Activated B cell treated with CpG ODN at 0.5 μM for 24 hours (primary cell): ENCODE measurements at places on chromosomes 1 and 21.

DNA sequence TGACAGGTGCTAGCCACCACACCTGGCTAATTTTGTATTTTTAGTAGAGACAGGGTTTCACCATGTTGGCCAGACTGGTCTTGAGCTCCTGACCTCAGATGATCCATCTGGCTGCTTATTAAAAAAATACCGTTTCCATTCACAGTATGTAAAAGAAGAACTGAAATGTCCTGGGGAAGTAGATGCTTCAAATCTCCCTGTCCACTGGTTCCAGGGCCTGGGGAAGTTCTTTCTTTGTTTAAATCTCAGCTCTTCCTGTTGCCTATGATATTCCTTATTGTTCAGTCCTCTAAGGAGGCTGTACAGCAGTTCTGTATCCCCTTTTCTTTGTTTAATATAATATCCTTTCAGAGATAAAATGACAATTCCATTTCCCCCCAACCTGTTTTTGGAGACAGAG lies 47.4 kb downstream of the ZMYM1 start:
- DNase-seq = no peak

DNA sequence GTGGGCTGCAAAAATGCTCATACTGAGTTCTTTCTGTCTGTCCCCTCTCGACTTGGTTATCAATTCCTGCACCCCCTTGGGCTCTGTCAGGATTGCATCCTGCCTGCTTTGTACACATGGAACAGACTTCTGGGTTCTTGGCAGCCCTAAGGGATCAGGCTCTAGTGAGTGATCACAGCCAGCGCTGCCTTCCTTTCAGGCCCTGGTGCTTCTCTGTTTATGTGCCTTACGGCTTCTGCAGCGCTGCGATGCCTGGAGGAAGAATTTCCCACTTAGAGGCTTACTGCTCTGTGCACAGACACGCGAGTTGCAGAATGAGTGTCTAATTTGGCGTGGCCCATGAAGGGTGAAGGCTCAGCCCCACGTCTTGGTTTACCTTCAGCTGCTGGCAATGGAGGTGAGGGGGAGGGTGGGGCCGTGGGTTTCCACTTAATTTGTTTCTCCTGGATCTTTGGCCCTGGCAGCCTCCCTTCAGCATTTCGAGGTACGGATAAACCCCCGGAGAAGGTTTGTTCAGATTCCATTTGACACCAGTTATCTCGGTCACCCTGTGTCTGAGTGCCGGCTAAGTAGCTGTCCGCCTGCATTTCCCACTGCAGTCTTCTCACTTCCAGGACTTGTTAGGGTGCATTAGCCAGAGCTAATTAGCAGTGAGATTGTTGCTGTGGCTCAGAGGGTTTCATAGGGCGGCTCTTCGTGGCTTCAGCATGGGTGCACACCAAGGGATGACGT lies 227.3 kb downstream of the DYRK1A start:
- DNase-seq = no peak

DNA sequence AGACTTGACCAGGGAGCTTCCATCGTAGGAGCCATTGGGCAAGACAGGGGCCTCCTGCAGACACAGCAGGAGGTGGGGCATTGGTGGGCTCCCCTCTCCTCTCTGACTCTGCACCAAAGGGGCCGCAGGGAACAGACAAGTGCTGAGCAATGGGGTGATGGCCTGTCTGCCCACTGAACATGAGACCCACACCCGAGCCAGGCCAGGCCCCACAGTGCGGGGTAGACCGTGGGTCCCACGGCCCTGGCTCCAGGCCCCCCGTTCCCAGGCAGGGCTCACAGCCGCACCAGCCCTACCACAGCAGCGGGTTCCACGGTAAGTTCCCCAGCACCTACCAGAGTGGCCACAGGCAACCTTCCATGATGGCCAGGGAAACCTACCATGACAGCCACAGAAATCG lies 45.9 kb downstream of the CHD5 start:
- DNase-seq = no peak

DNA sequence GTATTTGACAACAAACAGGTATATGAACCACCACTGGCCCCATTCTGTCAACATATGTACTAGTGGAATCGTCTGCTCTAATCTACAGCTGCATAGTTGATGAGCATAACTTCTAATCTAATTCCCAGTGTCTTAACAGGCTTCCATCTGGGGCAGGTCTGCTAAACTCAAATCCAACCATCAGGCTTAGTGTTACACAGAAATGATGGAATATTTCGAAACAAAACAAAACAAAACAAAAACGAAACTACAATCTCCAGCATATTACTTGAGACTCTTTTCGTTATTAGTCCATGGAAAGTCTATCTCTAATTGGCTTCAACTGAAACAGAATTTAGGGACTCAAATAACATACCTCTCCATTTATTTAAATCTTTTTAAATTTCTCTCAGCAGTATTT lies 37.6 kb downstream of the DIPK1A start:
- DNase-seq = no peak

DNA sequence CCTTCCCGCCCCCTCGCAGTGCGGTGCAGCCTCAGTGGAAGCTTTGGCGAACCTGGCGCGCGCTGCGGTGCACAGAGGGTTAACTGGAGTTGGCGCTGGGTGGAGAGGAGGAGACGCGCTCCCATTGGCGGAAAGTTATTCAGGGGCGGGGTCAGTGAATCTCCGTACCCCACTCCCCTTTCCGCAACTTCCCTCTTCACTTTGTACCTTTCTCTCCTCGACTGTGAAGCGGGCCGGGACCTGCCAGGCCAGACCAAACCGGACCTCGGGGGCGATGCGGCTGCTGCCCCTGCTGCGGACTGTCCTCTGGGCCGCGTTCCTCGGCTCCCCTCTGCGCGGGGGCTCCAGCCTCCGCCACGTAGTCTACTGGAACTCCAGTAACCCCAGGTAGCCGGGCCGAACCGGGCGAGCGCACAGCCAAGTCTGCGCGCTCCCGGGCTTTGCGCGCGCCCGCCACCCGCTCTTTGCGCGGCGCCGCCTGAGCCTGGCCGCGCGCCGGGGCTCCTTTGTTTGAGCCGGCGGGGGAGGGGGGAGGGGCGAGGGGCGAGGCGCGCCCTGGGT lies at the start of gene EFNA4:
Gene EFNA4 (plus strand): TSS at position 191 of the 561 bp plus-strand sequence. CDS start 84 bp downstream, at position 275.
- DNase-seq = peak; percentile 73

- no peak for DNase-seq
Observed at GRCh38 chr1:181014477-181015250, 8.0 kb downstream of the STX6 start.

- DNase-seq = no peak
Observed at GRCh38 chr21:18023157-18023556, 204.0 kb upstream of the C21orf91 start.

- DNase-seq = no peak
Observed at GRCh38 chr1:61504852-61505390, 220.0 kb downstream of the TM2D1 start.

DNA sequence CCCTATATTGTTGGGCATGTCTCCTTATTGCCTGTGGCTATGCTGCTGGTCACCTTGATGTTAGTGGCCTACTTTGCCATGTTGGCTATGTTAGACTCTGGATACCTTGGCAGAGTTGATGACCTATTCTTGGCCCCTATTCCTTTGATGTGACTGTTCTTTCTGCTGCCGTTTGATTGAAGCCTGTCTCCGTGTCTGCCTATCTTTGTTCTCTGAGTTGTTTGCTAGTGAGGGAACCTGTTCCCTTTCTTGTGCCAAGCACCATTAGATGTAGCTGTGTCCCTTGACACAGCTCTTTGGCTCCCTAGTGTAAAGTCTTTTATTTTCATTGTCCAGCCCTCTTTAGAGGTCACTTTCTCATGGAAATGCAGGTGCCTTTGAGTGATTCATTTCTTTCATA lies 28.7 kb upstream of the PAPPA2 start:
- no peak for DNase-seq

DNA sequence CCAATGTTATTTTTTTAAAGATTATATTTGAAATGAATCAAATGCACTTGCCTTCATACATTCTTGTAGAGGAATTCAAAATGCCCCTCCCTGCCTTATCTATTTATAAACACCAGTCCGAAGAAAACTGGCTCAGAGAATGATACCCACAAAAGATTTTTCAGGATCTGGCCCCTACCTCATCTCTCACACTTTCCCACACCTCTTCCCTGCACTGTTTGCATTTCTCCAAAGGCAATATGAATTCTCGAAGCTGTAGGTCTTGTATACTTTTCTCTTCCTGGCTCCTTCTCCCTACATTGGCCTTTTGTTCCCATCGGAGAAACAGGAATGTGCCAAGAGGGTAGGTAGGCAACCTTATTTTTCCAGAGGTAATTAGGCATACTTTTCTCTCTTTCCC lies 12.0 kb upstream of the CCDC190 start:
- no peak for DNase-seq

DNA sequence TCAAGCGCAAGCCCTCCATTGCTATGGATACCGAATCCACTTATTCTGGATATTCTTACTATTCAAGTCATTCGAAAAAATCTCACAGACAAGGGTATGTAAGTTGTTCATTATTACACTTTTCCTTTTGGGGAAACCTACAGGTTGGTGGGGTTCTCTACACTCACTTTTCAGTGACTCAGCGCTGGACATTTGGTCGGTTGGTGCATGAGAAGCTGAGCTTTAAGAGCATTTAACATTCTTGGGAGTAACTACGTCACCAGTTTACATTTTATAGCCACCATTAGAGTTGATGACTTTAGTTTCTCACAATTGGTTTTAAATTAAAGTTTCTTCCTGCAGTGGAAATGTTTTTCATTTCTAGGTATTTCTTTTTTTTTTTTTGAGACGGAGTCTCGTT lies 9.6 kb downstream of the VANGL1 start:
- DNase-seq = no peak

DNA sequence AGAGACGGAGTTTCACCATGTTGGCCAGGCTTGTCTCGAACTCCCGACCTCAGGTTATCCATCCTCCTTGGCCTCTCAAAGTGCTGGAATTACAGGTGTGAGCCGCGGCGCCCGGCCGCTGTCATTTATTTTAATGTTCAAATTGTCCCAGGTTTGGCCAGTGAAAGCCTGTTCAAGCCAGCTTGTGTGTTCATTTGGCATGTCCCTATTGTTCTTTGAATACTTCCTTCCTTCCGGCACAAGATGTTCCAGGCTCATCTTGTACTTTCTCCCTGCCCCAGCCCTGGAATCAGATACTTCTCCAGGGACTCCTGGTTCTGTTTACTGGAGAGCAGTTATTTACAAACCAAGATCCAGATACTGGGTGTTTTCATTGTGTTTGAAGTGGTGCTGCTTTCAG lies 37.0 kb downstream of the ZBTB8B start:
- no peak for DNase-seq

- no peak for DNase-seq
Observed at GRCh38 chr21:32448803-32449594, 36.5 kb downstream of the EVA1C start.

DNA sequence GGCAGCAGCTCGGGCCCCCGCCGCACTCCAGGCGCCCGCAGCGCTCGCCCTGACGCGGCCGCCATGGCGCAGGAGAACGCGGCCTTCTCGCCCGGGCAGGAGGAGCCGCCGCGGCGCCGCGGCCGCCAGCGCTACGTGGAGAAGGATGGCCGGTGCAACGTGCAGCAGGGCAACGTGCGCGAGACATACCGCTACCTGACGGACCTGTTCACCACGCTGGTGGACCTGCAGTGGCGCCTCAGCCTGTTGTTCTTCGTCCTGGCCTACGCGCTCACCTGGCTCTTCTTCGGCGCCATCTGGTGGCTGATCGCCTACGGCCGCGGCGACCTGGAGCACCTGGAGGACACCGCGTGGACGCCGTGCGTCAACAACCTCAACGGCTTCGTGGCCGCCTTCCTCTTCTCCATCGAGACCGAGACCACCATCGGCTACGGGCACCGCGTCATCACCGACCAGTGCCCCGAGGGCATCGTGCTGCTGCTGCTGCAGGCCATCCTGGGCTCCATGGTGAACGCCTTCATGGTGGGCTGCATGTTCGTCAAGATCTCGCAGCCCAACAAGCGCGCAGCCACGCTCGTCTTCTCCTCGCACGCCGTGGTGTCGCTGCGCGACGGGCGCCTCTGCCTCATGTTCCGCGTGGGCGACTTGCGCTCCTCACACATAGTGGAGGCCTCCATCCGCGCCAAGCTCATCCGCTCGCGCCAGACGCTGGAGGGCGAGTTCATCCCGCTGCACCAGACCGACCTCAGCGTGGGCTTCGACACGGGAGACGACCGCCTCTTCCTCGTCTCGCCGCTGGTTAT lies 2.8 kb downstream of the KCNJ9 start:
- DNase-seq = peak; percentile 70

DNA sequence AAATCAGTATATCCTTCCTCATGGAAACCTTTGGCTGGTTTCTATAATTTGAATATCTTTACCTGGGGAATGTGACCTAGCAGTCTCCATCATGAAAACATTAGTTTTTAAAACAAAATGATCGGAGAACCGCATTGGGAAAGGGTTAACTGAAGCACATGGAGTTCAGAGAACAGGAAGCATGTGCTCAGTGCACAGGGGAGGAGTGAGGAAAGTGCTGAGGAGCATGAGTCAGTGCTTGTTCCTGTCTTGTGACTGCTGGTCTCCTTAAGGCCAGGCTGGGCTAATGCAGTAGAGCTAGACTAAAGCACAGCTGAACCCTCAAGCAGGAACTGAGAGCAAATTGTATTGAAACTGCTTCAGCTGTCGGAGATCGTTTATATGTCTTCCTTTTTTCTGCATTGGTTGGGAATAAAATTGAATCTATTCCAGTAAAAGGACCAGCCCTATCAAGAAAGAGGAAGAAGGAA lies 5.8 kb downstream of the IFI16 start:
- DNase-seq = peak; percentile 36

DNA sequence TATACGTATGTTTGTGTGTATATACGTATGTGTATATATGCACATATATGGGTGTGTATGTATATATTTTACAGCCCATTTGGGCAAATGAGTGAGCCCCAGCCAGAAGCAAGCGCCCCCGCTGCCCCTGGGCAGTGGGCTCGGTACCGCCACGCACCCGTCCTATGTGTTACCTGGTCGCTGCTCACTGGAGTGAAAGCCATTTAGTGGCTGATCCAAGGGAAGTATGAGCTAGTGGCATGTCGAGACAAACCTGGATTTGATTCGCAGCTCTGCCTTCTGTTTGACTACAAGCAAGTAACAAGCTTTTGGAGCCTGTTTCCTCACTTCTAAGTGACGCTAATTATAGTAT lies 35.8 kb upstream of the JAK1 start:
- DNase-seq = no peak

DNA sequence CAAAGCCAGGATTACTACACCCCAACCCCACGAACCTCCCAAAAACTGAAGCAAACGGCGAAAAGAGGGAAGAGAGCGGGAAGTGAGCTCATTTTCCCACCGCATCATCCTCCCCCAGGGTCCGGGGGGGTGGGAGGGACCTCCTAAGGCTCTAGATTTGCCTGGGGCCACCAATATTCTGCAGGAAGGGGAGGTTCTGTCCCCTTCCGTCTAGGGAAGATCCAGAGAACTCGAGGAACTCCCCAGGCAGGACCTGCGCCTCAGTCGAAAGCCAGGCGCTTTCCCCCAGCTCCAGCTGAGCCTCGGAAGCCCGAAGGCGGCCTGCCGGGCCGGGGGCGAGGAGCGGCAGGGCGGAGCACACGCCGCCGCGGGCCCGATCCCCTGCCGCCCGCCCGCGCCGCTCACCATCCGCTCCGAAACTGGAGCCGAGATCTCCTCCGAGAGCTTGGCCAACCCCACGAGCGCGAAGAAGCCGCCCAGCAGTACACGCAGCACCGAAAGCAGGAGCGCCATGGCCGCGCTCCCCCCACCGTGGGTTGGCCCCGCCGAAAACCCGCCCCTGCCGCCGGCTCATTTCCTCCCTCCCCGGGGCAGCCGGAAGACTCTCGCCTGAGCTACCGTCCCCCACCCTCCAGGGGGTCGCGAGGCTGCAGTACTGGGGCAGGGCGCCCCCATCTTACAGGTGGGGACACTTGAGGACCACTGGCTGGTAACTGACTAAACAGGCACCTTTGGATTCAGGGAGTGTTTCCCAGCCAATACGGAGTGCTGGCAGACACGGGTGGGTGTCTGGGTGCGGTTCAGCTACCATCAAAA lies at the start of gene TMEM35B:
Gene TMEM35B (minus strand): TSS at position 555 of the 816 bp plus-strand sequence. CDS start 42 bp downstream, at position 513.
- DNase-seq = peak; percentile 74

GRCh38 chr21:15221799-15222386 lies 157.1 kb upstream of the NRIP1 start:
- DNase-seq = no peak
